ENCODE measurements at places on chromosomes 2 and 18. TPM values are rescaled to one million over a fixed set of nuclear protein-coding genes. Genes with fewer than 3 reads are reported as not detected.
A peak's percentile ranks its signal among the peaks of the same experiment; 100 is the strongest.

Gene PMAIP1
- 54.6 TPM for total RNA-seq

DNA sequence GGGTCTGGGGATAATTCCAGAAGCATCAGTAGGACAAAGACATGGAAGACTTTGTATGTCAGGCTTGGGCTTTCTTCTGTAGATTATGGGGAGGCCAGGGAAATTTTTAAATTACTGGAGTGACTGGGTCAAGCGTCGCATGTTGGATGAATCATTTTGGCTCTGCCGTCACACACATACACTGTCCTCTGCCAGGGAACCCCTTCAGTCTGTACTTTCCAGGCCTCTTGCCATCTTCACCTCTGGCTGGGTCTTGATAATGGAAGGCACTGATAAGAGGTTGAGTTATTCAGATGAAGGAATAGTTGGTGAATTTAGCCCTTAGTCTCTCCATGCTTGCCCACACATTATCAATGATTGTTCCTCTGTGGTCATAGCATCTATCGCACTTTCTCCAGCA, 895.1 kb upstream of the CELF4 start:
- no peaks in the 10 kb centered on the region for H3K27me3 ChIP-seq
- H3K36me3 ChIP-seq: no peaks in the 10 kb centered on the region
- no peak for DNase-seq
- no peak overlapping the region for H3K4me3 ChIP-seq

Gene KCNS3
- not detected for total RNA-seq

DNA sequence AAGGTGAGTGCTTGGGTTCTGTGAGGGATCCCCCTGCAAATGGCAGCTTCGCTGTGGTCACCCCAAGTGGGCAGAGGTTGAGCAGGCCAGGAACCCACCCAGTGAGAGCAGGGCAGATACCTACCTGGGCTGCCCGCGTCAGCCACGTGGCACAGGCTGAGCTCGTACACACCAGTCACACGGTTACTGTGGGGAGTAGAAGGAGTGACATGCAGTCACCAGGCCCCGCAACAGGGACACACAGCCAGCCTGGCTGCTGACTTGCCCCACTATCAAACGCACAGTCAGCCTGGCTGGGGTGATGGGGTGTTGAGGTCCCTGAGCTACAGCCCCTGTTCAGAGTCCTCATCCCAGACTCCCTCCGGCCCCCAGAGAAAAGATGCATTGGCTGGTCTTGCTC, 32.2 kb downstream of the AQP12A start:
- H3K27me3 ChIP-seq: no peaks in the 10 kb centered on the region
- DNase-seq: no peak
- H3K4me1 ChIP-seq: no peaks in the 10 kb centered on the region
- H3K27ac ChIP-seq: no peak overlapping the region

- no peak overlapping the region for H3K27ac ChIP-seq
- DNase-seq: no peak
- peaks cover 26% of the 10 kb centered on the region for H3K27me3 ChIP-seq
- H3K36me3 ChIP-seq: no peaks in the 10 kb centered on the region
Observed at GRCh38 chr2:161873707-161874106, 200.3 kb downstream of the DPP4 start.

Gene PSD4
- 278 TPM for total RNA-seq

GRCh38 chr2:218291318-218292047, 820 bp downstream of the TMBIM1 start:
- H3K27me3 ChIP-seq: peaks cover 3% of the 10 kb centered on the region
- peak overlapping the region; percentile 91 for H3K27ac ChIP-seq
- H3K4me3 ChIP-seq: peak overlapping the region; percentile 94

- peaks cover 26% of the 10 kb centered on the region for H3K27me3 ChIP-seq
- DNase-seq: peak; percentile 85
- no peaks in the 10 kb centered on the region for H3K36me3 ChIP-seq
Observed at GRCh38 chr2:109545828-109546713, 67.7 kb downstream of the SEPTIN10 start.

- H3K4me1 ChIP-seq: peaks cover 49% of the 10 kb centered on the region
- no peaks in the 10 kb centered on the region for H3K27me3 ChIP-seq
- H3K27ac ChIP-seq: no peak overlapping the region
- peaks cover 24% of the 10 kb centered on the region for H3K36me3 ChIP-seq
Observed at GRCh38 chr2:160429248-160430000, 64.2 kb downstream of the RBMS1 start.

DNA sequence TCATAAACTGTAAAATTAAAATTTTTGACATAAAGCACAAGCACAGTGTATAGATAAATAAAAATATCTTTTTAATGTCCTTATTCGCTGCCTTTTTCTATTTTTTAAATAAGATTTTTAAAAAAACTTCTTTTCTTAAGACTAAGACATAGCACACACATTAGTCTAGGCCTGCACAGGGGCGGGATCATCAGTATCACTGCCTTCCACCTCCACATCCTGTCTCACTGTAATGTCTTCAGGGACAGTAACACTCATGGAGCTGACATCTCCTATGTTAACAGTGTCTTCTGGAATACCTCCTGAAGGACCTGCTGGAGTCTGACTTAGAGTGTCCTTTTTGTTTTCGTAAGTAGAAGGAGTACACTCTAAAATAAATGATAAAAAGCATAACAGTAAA, 33.0 kb downstream of the VAPA start:
- H3K36me3 ChIP-seq: peaks cover 46% of the 10 kb centered on the region
- no peaks in the 10 kb centered on the region for H3K27me3 ChIP-seq
- H3K4me3 ChIP-seq: no peak overlapping the region
- DNase-seq: no peak

- peak; percentile 81 for DNase-seq
- peak overlapping the region; percentile 92 for H3K27ac ChIP-seq
- peaks cover 60% of the 10 kb centered on the region for H3K4me1 ChIP-seq
- peaks cover 66% of the 10 kb centered on the region for H3K36me3 ChIP-seq
- no peaks in the 10 kb centered on the region for H3K27me3 ChIP-seq
Observed at GRCh38 chr18:69898241-69898861, 49.3 kb downstream of the CD226 start.

GRCh38 chr2:112683550-112684414, 37.0 kb upstream of the NT5DC4 start:
- H3K4me1 ChIP-seq: peaks cover 19% of the 10 kb centered on the region
- no peak overlapping the region for H3K4me3 ChIP-seq
- no peak overlapping the region for H3K27ac ChIP-seq
- DNase-seq: no peak

DNA sequence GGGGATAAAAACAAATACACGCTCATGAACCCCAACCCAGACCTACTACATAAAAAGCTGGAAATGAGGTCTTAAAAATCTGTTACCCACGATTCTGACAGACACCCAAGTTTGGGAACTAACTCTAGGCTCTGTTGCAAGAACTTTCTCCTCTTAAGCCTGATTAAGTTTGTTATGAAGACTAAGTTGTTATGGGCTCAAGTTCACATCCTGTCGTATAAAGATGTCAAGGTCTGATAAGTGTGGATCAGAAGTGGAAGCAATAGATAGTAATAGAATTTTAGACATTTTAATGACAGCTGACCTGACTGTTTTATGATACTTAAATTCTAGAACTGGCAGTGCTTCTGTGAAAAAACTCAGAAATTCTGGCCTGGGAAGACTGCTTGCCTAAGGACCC, 43.2 kb downstream of the LPIN2 start:
- H3K4me1 ChIP-seq: peaks cover 81% of the 10 kb centered on the region
- no peaks in the 10 kb centered on the region for H3K27me3 ChIP-seq
- peaks cover 53% of the 10 kb centered on the region for H3K36me3 ChIP-seq

GRCh38 chr2:53217250-53217649, 550.4 kb upstream of the CHAC2 start:
- no peak overlapping the region for H3K27ac ChIP-seq
- DNase-seq: no peak
- H3K4me1 ChIP-seq: no peaks in the 10 kb centered on the region
- no peak overlapping the region for H3K4me3 ChIP-seq
- H3K36me3 ChIP-seq: no peaks in the 10 kb centered on the region

DNA sequence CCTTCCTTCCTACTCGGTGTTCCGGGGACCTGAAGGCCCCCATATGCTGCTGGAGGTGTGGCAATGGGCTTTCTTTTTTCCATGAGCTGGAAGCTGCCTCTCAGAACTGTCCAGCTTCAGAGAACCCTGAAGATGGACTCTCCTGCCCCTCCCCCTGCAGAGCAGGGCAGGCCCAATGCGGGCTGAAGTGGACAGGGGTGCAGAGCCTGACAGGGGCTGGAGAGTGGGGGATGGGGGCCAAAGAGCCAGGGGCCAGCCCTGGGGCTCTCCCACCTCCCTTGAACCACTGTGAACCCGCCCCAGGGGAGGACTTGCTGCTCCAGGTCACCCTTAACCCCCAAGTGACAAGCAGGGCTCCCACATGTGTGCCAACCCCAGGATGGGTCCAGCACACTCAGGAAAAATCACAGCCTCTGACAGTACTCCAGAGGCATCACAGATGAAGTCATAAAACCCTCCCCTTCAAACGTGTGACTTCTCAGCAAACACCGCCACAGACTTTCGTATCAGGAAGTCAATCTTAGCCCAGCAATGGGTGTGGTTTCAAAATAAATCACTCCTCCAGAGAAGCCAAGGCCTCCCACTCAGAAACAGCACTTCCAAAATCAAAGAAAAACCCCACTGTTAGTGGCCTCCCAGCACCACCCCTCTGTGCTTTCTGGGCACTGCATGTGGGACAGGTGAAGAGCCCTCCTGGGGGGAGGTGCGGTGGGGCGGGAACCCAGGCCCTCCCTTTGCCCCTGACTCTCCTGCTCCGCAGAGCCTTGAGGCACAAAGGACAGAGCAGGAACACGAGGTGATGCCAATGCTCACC, 135.8 kb downstream of the HDAC4 start:
- peaks cover 4% of the 10 kb centered on the region for H3K27me3 ChIP-seq
- DNase-seq: peak; percentile 93
- H3K27ac ChIP-seq: peak overlapping the region; percentile 80
- H3K4me1 ChIP-seq: peaks cover 74% of the 10 kb centered on the region
- H3K36me3 ChIP-seq: peaks cover 16% of the 10 kb centered on the region

Gene TXNDC2
- total RNA-seq: not detected

DNA sequence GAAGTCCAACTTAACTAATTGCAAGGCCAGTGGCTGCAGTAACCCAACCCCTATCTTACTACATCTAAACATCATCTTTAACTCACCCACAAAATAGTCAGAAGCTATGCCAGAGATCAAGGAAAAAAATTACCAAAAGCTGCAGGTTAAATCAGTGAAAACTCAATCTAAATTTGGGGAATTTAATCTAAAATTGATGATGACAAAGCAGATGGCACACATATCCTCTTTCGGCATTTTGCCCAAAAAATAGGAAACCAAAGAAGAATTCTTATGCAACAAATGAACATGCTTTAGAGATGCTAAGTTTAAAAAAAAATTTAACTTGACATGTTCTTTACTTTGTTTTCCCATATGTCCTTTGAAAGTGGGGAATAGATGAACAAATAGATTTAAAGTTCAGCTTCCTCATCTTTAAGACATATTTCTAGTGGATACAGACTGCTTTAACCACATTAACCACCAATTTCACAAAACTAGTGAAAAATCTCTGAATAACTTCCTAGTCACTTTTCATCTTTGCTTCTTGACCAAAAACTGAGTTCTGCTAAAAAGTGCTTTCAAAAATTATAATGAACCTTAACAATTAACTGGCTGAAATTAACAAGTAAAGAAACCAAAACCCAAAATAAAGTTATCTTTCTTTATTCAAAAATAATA, 74.3 kb upstream of the CCDC150 start:
- H3K27me3 ChIP-seq: peaks cover 27% of the 10 kb centered on the region
- no peak overlapping the region for H3K27ac ChIP-seq
- no peak overlapping the region for H3K4me3 ChIP-seq
- no peaks in the 10 kb centered on the region for H3K4me1 ChIP-seq
- DNase-seq: no peak

Gene RGPD3
- 0.21 TPM for total RNA-seq

- H3K4me1 ChIP-seq: peaks cover 43% of the 10 kb centered on the region
- no peaks in the 10 kb centered on the region for H3K36me3 ChIP-seq
- no peak overlapping the region for H3K4me3 ChIP-seq
- H3K27me3 ChIP-seq: no peaks in the 10 kb centered on the region
- no peak overlapping the region for H3K27ac ChIP-seq
Observed at GRCh38 chr2:237894986-237895543, 35.6 kb downstream of the RAMP1 start.

DNA sequence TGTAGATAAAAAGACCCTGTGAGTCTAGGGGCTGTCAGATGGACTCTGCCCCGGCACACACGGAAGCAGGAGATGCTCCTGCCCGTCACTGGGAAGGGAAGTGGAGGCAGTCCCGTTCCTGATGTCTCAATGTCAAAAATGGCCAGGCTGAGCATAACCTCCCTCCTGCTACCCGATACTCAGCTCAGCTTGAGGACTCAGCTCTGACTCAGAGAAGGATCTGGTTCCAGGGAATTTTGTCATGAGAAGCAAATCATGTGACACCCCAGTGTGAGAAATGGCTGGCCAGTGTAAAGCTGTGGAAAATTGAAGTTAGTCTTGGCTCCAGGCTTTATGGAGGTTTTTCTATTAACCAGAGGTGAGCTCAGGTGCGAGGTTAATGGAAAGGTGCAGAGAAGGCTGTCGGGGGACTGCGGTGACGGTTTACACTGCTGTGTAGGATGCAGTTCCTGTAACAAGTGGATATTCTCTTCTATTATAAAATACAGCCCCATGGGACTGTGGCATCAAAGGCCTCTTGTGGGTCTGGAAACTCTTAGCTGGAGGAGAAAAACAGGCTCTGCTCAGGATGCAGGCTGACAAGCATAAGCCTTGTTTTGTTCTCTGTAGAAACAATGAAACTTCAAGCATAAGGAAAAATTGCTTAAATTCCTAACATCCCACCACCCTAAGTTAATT, 24.7 kb upstream of the AGAP1 start:
- H3K36me3 ChIP-seq: no peaks in the 10 kb centered on the region
- H3K4me3 ChIP-seq: no peak overlapping the region
- no peak overlapping the region for H3K27ac ChIP-seq
- DNase-seq: no peak
- H3K27me3 ChIP-seq: no peaks in the 10 kb centered on the region

Gene UGT1A10
- not detected for total RNA-seq

DNA sequence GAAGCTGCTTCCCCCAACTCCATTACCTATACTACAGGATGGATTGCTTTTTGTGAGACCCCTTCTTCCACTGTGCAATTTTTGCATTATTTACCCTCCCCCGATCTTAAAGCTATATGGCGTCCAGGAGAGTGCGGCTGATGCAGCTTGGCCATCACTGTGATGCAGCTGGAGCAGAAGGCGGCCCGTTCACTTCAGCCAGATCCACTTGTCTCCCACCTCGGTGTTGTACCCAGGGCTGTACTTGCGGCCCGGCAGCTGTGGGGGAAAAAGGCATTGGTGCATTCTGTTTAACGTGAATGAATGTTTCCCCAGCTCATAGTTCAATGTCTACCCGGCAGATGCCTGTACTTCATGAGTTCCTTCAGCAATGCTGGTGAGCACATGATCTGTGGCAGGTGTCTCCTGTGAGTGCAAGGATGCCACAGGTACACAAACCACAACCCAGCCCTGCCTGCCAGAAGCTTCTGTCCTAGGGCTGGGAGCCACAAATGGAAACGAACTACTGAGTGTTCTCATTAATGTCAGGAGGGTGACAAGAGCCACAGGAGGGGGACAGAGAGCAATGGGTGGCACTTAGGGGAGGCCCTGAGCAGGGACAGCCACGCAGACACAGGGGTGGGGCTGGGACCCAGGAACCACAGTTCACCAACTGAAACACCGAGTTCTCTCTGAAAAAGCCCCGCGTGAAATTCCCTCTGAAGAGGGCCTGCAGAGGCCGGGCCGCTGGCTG, 64.0 kb downstream of the NDUFA10 start:
- no peaks in the 10 kb centered on the region for H3K27me3 ChIP-seq
- H3K27ac ChIP-seq: peak overlapping the region; percentile 25
- H3K36me3 ChIP-seq: peaks cover 19% of the 10 kb centered on the region
- H3K4me3 ChIP-seq: no peak overlapping the region
- DNase-seq: no peak

GRCh38 chr18:12737243-12737902, 34.5 kb downstream of the PSMG2 start:
- DNase-seq: no peak
- H3K4me1 ChIP-seq: peaks cover 2% of the 10 kb centered on the region
- no peak overlapping the region for H3K4me3 ChIP-seq
- H3K27me3 ChIP-seq: peaks cover 2% of the 10 kb centered on the region
